ENCODE measurements at places on chromosomes 11 and 22.

- DNase-seq, result peak; percentile 72
Observed at GRCh38 chr11:118438314-118438931, 2.1 kb downstream of the KMT2A start.

- peak; percentile 54 for DNase-seq
Observed at GRCh38 chr22:38026130-38027111, 30.8 kb upstream of the PICK1 start.

DNA sequence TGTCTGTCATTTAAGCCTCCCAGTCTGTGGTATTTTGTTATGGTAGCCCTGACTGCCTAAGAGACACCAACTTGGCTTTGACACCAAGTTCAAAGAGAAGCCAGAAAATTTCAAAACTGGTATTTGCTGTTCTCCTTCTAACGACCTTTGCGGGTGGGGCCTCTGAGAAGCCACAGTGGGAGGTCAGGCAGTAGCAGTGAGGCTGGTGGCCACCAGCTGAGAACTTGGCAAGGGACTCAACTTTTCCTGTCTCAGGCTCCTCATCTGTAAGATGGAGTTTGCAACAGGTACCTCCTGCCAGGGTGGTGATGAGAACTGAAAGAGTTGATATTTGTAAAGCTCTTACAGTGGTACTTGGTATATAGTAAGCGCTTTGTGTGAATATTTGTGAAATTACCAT is 183.4 kb downstream of the BCR start:
- no peak for DNase-seq

DNA sequence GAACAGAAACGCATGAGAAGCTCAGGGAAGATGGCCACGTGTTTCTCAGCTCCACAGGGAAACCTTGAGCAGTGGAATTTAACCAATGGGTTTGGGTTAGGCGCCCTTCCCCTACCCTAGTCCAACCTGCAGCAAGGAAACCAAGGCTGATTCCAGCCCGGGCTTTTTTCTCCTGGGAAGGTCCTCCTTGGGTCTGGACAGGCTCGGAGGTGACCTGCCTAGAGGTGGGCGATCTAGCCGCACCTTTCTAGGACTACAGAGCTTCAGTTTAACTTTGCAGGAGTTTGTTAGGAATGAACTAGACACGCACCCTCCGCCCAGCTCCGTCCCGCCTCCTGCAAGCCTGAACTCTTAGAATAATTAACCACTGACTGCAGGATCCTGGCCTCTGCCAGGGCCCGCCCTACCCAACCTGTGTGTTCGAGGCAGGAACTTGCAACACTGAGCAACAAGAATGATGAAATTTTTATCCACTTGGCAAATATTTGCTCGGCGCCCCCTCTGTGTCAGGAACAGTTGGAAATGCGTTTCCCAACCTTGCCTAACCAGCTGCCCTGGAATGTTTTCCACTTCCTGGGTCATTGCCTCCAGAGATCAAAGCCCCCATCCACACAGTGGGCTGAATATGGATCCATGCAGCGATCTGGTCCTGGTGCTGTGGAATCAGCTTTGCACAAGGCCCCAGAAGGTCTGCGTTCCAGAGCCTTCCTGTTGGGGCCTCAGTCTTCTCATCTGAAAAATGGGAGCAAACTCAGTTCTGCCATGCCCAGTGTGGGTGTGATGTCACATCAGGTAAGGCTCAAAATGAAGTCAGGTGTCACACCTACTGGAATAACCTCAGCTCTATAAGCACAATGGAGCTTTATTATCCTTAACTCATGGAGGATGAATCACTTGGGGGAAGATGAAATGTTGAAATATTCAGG is 13.3 kb downstream of the MPST start:
- no peak for DNase-seq

DNA sequence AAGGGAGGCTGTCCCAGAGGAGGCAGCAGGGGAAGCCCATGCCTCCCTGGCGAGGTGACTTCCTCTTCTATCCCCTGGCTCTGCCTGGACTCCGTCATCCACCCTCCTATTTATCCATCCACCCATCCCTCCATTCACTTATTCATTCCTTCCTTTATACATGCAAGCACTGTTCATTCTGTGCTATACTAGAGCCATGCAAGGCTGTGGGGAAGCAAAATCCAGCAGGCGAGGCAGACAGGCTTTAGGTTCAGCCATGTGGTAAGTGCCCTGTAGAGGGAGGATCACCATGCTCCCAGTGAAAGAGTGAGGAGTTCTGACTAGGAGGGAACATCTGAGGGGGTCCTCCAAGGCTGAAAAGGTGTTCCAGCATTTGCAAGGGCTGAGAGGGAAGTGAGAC is 1.2 kb upstream of the NAALADL1 start:
- DNase-seq, result no peak
